Smooth muscle cell of the umbilical artery (primary cell): ENCODE measurements at places on chromosomes 11 and 22. TPM values are rescaled to one million over a fixed set of nuclear protein-coding genes. Genes with fewer than 3 reads are reported as not detected.

TEX12 gene
- total RNA-seq: 0.30 and 0.46 TPM in 2 replicates

OR6A2 gene
- 0.30 and 1.2 TPM in 2 replicates for total RNA-seq

HPX gene
- total RNA-seq: 0.30 and 0.74 TPM in 2 replicates

MACROD1 gene
- 9.8 and 15.1 TPM in 2 replicates for total RNA-seq
